NCI-H187 (cell line): ENCODE measurements at places on chromosomes 11 and 22.

DNA sequence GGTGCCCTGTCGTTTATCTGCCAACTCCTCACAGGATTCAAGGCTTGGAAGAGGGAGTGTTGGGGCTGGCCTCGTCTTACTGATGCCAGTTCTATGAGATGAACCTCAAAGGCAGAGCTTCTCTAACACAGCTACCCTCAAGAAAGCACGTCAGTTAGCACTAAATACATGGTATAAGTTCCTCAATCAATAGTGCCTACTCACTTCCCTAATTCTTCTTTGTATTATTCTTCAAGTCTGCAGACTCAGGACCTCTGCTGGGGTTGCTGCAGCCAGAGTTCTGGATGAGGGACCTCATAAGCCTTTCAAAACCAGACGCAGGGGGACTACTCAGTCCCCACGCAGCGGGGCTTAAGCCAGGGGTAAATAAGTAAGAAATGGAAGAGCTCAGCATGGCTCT lies 118.3 kb downstream of the VPREB1 start:
- DNase-seq = no peak

DNA sequence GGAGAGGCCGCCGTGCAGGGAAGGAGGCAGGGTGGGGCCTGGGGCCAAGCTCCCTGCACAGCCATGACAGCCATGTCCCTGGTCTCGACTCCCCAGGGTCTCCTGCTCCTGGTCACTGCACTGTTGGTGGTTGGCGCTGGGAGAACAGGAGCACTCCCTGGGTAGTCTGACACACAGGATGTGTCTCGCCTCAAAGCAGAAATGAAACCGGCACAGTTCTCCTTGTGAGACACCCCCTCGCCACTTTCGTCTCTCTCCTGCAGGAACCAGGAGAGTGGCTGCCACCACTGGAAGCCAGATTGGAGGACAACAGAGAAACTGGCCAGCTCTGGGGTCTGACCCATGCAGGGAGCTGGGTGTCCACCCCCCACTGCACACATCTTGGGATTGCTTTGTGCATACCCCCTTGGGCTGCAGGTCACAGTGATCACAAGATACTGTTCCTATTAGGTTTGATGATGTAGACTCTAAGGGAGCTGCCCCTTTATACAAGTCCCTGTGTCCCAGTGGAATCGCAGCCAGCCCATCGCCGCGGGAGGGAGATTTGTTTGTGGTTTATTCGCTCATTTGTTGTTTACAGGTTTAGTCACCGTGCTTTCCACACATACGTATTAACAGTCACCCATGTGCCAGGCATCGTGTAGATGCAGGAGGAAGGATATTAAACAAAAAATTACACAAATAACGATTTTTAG lies 27.0 kb upstream of the YWHAH start:
- DNase-seq = no peak

DNA sequence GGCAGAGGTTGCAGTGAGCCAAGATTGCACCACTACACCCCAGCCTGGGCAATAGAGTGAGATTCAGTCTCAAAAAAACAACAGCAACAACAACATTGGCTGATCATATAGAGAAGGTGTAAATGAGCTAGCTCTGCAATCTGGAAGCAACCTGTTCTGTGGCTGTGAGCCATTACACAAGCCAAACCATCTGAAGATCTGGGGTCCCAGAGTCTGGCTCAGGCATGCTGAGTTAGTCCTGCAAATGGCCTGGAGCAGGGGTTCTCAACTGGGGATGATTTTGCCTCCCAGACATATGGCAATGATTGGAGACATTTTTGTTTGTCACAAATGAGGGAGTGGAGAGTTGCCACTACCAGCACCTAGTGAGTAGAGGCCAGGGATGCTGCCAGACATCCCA lies 42.3 kb upstream of the RAB1B start:
- DNase-seq = no peak

GRCh38 chr11:111759778-111760407 lies 6.3 kb downstream of the PPP2R1B start:
- no peak for DNase-seq

GRCh38 chr22:27987557-27987956 lies 68.5 kb upstream of the PITPNB start:
- DNase-seq = no peak
